GM12878 (cell line): ENCODE measurements at places on chromosomes 11 and 22. TPM values are rescaled to one million over a fixed set of nuclear protein-coding genes. Genes with fewer than 3 reads are reported as not detected.

GRCh38 chr11:61750631-61751273, 1.7 kb upstream of the MYRF start:
- no peak for DNase-seq

DNA sequence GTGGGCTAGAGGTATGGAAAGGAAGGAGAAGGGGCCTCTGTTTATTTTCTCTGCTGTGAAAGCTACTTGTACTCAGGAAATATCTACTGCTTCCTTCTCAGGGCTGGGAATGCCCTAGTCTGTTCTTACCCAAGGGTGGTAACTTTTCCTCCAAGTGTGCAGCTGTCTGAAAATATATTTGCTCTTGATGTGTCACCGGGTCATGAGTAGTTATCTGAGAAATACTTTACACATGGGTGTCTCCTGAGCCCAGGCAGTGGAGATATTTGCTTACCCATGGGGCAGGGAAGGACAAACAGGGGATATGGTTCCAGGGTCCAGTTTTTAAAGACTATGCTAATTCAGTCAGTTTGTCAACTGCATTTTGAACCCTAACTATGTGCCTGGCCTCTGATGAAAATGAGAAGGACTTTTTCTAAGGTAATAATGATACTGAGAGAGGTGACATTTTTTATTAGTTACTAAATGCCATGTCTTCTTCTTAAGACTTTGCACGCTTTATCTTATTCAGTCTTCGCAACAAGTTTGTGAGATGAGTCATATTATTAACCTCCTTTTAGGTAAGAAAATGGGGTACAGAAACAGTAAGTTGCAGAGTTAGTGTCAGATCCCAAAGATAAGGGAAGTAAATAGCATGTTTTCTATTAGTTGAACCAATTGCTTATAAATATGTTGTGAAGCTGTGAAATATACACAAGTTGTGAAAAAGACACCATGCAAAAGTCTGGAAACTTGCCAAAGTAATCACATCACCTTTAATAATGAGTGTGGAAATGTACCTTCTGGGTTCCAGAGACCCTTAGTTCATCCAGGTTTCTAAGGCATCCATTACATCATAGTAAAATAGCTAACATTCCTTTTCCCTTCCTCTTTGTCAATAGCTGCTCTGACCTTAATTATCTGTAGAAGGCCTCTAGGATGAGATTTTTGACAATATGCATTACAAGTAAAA, 22.9 kb downstream of the SYTL2 start:
- no peak for DNase-seq

DNA sequence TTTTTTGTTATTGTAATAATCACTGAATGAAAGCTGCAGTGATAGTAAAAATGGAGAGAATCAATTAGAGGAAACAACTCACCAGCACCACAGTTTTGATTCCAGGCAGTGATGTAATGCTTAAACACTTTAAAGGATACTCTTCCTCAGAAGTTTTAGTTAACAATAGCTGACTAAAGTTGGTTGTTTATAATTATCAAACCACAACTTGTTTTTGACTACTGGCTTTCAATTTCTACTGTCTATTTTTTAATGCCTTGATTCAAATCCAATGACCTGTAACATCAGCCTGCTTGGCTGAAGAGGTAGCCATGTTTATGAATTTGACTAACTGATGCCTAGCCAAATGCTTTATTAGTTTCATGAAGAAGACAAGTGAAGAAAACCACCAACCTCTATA, 18.2 kb upstream of the CASP12 start:
- DNase-seq, result no peak

The MPPED2 gene
- polyA plus RNA-seq, result 0.38 TPM in 1 of 2 replicates, not detected in the other

The RIMBP3B gene
- polyA plus RNA-seq, result 0.11 and 0.12 TPM in 2 replicates
